ENCODE measurements at places on chromosomes 5 and 9. TPM values are rescaled to one million over a fixed set of nuclear protein-coding genes. Genes with fewer than 3 reads are reported as not detected.

GRCh38 chr9:11063263-11063662 is 450.5 kb upstream of the PTPRD start:
- DNase-seq: no peak

GRCh38 chr5:178940569-178941360 is at the start of gene ZNF454:
Gene ZNF454 (plus strand): TSS chr5:178941198. CDS start chr5:178942792, 1,594 bp downstream.
- DNase-seq: peak; percentile 66

- no peak for DNase-seq
These were observed 159.4 kb downstream of the CEMIP2 start for GRCh38 chr9:71608825-71609447.

GRCh38 chr9:82495884-82496777 is 507.6 kb downstream of the SPATA31D1 start:
- no peak for DNase-seq

- no peak for DNase-seq
These were observed 30.3 kb downstream of the SLC25A46 start for GRCh38 chr5:110769000-110769681.

- no peak for DNase-seq
These were observed 284.0 kb downstream of the TMEM38B start for GRCh38 chr9:105978336-105978735.

DNA sequence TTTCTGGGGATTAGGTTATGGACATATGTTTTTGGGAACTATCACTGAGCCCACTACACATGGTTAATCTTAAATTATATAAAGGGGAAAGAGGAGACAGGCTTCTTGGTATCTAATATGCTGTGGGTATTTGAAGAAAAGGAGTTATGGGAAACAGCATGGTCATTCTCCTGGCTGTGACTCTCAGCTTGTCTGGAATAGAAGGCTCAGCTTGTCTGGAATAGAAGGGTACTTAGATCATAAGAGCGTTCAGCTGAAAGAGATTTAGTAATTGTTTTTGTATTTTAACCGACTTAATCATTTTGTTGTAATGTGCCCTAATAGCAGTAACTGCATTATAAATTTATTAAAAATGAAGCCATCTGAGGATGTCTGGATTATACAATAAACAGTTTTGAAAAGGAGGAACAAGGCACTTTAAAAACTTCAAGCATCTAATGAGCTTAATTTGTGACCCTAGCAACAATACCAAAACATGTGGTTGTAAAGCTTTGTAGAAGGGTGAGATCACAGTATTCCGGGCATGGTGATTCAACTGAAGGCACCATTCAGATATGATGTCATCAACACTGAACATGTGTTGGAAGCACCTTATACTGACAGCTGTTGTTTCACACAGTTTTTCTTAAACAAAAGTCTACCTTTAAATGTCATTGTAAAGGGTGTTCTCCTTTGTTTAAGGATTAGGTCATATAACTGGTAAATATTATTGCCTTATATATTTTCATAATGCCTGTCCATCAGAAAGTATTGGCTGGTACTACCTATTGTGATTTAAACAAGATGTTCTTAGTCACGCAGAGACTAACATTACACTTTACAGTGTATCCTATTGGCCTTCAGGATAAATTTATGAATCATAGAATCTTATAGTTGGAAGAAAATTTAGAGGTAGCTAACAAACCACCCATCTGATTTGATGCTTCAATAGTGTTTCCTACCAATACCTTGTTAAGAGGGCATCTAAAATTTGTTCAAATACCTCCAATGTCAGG is 2174.1 kb upstream of the WWC1 start:
- no peak for DNase-seq

- DNase-seq: no peak
These were observed 34.3 kb downstream of the ITK start for GRCh38 chr5:157214861-157215513.

GRCh38 chr9:130343445-130343918 is 77.9 kb downstream of the HMCN2 start:
- no peak for DNase-seq

GRCh38 chr9:71329873-71330272 is 208.5 kb upstream of the TRPM3 start:
- DNase-seq: no peak

GRCh38 chr9:123267481-123268198 is 746 bp downstream of the STRBP start:
- DNase-seq: peak; percentile 46

DNA sequence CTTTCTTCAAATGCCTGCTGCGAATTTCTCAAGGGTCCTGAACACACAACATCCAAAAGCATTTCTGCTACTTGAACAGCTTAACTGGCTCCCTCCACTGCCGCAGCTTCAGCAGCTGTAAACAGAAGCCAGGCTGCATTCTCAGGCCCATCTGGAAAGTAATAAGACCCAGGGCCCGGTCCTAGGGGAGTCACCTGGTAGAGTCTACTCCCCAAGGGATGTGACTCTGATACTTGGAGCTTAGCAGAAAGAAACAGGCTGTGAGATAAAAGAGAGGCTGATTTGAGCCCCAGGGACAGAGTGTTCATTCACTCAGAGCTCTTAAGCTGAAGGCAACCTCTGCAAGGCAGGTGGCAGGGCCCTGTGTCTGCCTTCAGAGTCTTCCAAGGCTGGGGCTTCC is 356.8 kb downstream of the SPOCK1 start:
- DNase-seq: no peak

DNA sequence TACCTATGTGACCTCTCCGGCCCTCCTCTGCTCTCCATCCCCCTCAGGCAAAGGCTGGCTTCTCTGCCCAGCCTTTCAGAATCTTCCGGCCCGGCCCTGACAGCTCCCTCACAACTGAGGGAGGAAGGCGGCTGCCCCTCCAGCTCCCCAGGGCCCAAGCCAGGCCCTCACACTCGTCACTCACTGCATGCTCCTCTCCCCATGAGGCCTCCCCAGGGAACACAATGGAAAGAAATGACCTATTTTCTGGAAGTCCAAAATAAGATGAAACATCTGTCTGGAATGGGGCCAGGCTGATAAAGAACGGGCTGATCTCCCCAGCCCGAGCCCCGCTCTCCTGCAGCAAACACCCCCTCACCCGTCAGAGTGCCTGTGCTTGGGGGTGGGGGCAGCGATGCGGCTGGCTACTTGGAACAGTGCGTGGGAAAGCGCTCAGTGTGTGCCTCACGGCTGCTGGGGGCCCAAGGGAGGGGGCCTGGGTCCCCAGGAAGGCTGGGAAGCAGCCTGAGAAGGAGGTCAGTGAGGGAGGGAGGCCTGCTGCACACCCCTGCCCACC is 11.3 kb downstream of the PDGFRB start:
- DNase-seq: no peak

DNA sequence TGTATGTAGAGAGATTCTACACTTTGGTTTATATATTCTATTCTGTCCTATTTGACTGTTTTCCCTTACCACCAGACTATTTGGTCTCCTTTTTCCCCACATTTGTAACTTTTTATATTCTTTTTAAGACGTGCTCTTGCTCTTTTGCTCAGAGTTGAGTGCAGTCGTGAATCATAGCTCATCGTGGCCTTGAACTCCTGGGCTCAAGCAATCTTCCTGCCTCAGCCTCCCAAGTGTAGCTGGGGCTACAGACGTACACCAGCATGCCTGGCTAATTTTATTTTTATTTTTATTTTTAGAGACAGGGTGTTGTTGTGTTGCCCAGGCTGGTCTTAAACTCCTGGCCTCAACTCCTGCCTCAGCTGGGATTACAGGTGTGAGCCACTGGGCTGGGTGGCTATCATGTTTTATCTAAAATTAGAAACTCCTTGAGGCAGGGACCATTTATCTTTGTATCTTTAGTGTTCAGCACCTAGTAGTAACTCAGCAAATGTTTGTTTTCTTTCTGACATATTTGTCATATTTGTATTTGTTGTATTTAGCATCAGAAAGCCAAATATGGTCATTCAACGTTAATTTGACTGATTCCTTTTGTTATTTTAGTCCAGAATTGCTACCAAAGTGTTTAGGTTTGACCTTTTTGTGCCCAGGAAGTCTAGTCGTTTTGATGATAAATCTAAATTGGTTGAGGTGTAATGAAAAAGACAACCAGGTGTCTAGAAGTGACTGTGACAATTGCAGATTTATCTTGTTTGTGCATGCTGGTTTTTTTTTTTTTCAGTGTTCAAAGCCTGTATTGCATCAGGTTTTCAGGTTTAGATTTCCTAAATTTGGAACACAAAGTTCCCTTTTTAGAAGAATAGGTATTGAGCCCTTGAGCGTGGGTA is 44.3 kb downstream of the ERBIN start:
- no peak for DNase-seq

DNA sequence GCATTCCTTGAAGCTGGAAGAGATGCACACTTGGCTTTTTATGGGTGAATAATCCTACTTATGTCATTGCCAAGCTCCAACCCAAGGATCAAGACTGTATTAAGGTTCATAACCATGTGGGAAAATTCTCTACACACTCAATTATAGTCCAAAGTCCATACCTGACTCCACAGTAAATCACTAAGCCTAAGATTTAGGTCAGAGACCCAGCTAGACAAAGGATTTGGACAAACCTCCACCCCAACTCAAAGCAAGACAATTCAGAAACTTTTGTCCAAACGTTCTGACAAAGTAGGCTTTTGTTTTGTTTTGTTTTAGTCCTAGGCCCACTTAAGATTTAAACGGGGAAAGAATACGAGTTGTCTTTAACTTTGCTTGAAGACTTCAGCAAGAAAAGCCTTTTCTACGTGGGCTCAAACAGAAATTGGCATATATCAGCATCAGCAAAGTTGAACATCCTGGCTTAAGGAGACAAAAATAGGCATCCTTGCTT is 1.7 kb downstream of the MEGF9 start:
- DNase-seq: no peak

- DNase-seq: no peak
These were observed 480.6 kb upstream of the CYLC2 start for GRCh38 chr9:102514541-102514940.

GRCh38 chr5:110054240-110054639 is 364.5 kb downstream of the MAN2A1 start:
- DNase-seq: peak; percentile 41

DNA sequence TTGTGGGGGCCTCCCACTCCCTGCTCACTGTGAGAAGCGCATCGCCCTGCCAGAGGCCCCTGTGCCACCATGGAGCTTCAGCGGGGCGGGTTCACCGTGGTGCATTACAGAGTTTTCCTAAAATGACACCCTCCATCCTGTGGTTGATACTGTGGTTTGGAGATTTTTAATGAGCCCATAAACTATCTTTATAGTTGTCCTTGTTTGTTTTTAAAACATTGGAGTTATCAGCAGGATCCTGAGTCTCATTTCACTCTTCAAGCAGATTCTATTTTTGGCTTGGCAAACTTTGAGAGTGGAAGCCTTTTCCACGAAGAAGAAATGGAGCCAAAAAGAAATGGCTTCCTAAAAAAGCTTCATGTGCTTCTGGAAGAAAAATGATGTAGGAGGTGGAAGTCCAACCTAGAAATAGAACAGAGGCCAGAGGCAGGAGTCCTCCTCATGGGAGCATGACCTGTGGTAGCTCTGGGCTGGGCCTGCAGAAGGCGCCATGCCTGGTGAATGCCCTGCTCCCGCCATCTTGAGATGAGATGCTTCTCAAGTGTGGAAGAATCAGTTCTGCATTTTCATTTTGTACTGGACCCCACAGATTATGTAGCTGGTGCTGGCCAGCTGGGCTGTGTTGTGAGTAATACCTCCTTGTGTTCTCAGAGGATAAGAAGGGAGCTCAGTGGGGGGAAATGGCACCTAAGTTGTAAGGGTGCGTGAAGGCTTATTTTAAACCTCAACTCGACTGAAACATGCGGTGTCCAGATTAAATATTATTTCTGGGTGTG is 79.0 kb upstream of the RAI14 start:
- no peak for DNase-seq

GRCh38 chr9:13684656-13685055 is 405.2 kb upstream of the MPDZ start:
- no peak for DNase-seq

- DNase-seq: no peak
These were observed 147.9 kb downstream of the C5orf15 start for GRCh38 chr5:133820507-133820906.

DNA sequence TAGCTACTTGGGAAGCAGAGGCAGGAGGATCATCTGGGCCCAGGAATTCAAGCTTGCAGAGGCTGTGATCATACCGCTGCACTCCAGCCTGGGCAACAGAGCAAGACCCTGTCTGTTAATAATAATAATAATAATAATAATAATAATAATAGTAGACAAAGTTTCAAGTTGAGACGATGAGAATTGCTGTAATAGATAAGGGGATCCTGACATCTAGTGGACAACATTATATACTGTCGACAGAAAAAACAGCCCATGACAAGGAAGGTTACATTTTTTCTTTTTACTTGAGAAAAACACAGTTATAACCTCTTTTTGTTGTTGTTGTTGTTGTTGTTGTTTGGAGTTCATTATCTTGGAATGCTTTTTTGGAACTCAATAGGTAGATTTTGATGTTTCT is 35.3 kb downstream of the NDFIP1 start:
- DNase-seq: no peak

GRCh38 chr9:129402371-129402739 is 218.5 kb downstream of the C9orf50 start:
- no peak for DNase-seq

DNA sequence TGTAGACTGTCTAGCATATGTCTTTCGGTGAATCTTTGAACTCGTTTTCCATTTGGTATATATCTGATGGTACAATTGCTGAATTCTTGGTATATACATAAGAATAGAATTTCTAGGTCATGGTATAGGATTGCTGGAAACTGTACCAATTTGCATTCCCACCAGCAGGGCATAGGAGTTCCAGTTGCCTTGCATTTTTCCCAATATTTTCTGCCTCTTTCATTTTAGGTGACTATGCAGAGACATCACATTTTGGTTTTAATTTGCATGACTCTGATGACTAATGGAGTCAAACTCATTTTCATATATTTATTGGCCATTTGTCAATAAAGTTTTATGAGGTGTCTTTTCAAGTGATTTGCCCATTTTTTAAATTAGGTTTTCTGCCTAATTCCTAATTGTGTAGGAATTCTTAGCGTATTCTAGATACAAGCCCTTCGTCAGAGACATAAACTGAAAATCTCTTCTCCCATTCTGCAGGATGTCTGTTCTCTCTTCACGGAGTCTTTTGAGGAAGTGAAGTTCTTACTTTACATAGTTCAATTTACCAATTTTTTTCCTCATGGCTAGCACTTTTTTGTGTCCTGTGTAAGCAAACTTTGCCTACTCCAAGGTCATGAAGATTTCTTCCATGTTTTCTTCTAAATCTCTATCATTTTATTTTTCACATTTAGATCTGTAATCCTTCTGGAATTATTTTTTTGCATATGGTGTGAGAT is 28.9 kb upstream of the PDCD1LG2 start:
- DNase-seq: no peak

GRCh38 chr9:76292246-76292645 is 102.0 kb downstream of the RFK start:
- no peak for DNase-seq

The ITK gene
- total RNA-seq: 0.70 TPM

The GZMA gene
- not detected for total RNA-seq

The GFRA3 gene
- not detected for total RNA-seq

The HK3 gene
- 10.6 TPM for total RNA-seq

The SLC1A3 gene
- 5.6 TPM for total RNA-seq

The PCDHA1 gene
- total RNA-seq: not detected

The DNAJB5 gene
- 1.9 TPM for total RNA-seq

The PLAC8L1 gene
- total RNA-seq: not detected

The SLC6A18 gene
- total RNA-seq: not detected

The CDKN2B gene
- total RNA-seq: 0.93 TPM

The KIF4B gene
- not detected for total RNA-seq

The ARHGEF39 gene
- 0.40 TPM for total RNA-seq

The SMARCA2 gene
- total RNA-seq: 91.3 TPM

The UBE2B gene
- 26.6 TPM for total RNA-seq

All from left lobe of liver (tissue), 2 donors.